ELF-1 (cell line): ENCODE measurements at places on chromosomes 7 and 10.

- DNase-seq = no peak
Observed at GRCh38 chr10:63256009-63256773, 123.1 kb downstream of the NRBF2 start.

GRCh38 chr10:76990561-76990960 lies 647.0 kb downstream of the KCNMA1 start:
- no peak for DNase-seq

DNA sequence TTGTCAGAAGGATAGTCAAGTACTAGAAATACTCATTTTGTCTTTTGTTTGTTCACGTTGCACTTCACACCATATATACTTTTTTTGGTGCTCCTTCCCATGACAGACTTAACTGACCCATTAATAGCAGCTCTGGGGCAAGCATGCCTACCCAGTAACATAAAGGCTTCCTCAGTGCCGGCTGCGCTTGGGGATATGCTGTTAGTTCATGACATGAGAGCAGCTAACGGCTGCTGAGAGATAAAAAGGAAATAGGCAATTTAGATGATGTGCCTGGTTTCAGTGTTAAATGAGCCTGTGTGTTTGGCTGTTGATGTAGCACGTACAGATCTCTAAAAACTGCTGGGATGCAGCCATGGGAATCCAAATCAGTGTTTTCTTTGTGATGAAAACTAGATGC lies 86.4 kb downstream of the TAX1BP1 start:
- no peak for DNase-seq

- DNase-seq = peak; percentile 81
Observed at GRCh38 chr7:86469680-86470295, 173.9 kb upstream of the GRM3 start.

DNA sequence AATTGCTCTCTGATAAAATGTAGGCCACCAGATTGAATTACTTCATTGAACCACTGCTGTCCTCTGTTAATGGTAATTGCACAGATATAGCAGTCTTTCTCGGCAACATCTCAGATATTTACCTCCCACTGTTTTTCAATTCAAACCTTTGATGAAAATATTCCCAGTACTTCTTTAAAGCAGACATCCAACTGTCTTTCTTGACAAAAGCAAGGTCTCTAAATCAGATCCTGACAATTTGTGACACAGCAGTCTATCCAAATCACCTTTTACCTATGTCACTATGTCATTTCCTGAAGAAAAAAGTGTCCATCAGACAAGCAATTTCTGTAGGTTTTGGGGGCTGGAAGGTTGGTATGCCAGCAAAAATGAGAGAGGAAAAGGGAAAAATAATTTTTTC lies 555.7 kb downstream of the AUTS2 start:
- DNase-seq = no peak

- peak; percentile 98 for DNase-seq
Observed at GRCh38 chr7:71733107-71733870, 601.3 kb downstream of the GALNT17 start.

DNA sequence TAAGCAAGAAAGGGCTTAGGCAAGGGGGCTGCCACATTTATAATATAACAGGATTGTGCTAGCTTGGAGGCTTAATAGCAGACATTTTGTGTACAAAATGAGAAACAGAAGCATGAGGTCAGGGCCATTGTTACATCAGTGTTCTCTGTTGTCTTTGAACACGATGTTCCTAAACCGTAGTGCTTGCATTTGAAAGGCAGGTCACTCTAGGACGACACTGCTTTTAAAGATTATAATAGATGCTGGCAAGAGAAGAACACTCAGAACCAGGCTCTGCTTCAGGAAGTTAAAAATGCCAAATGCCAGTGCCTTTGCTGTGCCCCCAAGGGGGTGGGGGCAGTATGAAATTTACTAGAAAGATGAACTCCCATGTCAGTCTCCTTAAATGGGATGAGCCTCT lies 91.1 kb downstream of the SORCS3 start:
- no peak for DNase-seq

- DNase-seq = no peak
Observed at GRCh38 chr10:110414548-110415309, 83.0 kb upstream of the DUSP5 start.

- DNase-seq = no peak
Observed at GRCh38 chr7:20477067-20477466, 138.4 kb upstream of the ABCB5 start.

- DNase-seq = no peak
Observed at GRCh38 chr10:106661767-106662140, 502.8 kb downstream of the SORCS1 start.

DNA sequence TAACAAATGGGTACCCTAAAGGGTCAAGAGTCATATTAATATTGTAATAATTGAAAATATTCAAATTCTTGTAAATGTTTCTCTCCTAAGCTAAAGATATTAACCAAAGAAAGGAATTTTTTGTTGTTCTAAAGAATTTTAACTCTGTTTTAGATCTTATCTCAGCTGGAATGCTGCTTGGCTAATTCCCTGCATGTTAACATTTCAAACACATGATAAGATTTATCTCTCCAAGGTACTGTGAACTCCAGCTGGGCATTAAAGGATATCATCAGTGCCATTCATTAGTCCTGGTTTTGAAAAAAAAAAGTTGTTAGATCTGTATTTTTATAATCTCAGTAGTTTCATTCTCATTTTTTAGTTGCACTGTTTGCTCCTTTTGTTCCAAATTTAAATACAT lies 76.9 kb downstream of the MAPK8 start:
- DNase-seq = no peak

- DNase-seq = no peak
Observed at GRCh38 chr7:155545348-155545747, 1.0 kb downstream of the CNPY1 start.

DNA sequence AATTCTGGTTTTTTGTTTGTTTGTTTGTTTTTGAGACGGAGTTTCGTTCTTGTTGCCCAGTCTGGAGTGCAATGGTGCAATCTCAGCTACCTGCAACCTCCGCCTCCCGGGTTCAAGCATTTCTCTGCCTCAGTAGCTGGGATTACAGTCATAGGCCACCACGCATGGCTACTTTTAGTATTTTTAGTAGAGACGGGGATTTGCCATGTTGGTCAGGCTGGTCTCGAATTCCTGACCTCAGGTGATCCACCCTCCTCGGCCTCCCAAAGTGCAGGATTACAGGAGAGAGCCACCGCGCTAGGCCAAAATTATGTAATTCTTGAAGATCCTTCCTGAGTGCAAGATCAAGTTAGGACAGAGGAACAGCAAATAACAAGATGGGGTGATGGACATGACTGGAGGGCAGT lies 719 bp downstream of the ZNF33B start:
- DNase-seq = no peak
